ENCODE measurements at places on chromosomes 4 and X. TPM values are rescaled to one million over a fixed set of nuclear protein-coding genes. Genes with fewer than 3 reads are reported as not detected.

Gene PGAM4
- not detected for total RNA-seq

- peak overlapping the region; percentile 75 for H3K4me3 ChIP-seq
- peak overlapping the region; percentile 91 for H3K27ac ChIP-seq
- no peaks in the 10 kb centered on the region for H3K27me3 ChIP-seq
- DNase-seq: peak; percentile 6
Observed at GRCh38 chr4:48341776-48342605, 662 bp downstream of the SLAIN2 start.

DNA sequence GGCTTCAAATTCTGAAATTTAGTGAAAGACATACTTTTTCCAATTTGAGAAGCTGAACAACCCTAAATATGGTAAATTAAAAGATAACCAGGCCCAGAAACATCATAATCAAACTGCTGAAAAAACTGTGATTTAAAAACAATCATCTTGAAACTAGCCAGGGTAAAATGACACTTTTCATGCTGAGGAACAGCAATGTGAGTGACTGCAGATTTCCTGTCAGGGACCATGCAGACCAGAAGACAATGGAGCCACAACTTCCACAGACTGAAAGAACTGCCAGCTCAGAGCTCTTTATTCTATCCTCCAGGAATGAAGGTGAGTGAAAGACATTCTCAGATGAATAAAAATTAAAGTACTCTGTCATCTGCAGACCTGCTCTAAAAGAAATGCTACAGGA, 73.3 kb downstream of the NAT8L start:
- H3K27me3 ChIP-seq: no peaks in the 10 kb centered on the region
- no peak overlapping the region for H3K4me3 ChIP-seq
- no peaks in the 10 kb centered on the region for H3K36me3 ChIP-seq
- H3K4me1 ChIP-seq: no peaks in the 10 kb centered on the region

DNA sequence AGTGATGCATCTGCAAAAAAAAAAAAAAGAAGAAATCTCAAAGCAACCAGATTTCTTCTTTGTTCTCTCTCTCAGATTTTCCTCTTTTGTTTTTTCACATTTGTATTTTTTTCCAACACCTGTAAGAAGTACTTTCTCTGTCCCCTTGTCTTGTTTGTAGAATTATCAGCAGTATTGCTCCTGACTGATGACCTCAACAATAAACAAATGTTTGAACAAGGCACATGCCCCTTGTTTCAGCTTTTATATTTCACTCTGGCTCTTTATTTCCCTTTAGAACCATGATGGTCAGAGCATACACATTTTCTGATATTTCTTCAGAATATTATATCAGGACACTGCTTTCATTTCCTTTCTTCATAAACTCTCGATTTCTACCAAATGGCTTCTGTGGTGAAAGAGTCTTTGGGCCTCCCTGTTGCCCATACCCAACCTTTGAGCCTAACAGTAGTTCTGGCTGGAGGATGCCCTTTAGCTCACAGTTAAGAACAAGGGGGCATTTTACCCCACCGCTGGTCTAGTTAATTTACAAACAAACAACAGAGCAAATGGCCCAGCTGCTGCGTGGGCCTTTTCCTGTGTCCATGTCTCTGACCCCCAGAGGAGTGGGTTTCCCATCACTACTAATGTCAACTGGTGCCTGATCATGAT, 142.5 kb upstream of the SMAD1 start:
- no peak overlapping the region for H3K4me3 ChIP-seq
- no peaks in the 10 kb centered on the region for H3K36me3 ChIP-seq

- H3K36me3 ChIP-seq: no peaks in the 10 kb centered on the region
- peak overlapping the region; percentile 74 for H3K27ac ChIP-seq
Observed at GRCh38 chr4:40299811-40300292, 35.3 kb upstream of the CHRNA9 start.

GRCh38 chr4:83381173-83381572, 46.5 kb upstream of the HPSE start:
- no peaks in the 10 kb centered on the region for H3K4me1 ChIP-seq
- H3K27me3 ChIP-seq: no peaks in the 10 kb centered on the region
- no peak for DNase-seq
- no peak overlapping the region for H3K27ac ChIP-seq
- no peaks in the 10 kb centered on the region for H3K36me3 ChIP-seq

DNA sequence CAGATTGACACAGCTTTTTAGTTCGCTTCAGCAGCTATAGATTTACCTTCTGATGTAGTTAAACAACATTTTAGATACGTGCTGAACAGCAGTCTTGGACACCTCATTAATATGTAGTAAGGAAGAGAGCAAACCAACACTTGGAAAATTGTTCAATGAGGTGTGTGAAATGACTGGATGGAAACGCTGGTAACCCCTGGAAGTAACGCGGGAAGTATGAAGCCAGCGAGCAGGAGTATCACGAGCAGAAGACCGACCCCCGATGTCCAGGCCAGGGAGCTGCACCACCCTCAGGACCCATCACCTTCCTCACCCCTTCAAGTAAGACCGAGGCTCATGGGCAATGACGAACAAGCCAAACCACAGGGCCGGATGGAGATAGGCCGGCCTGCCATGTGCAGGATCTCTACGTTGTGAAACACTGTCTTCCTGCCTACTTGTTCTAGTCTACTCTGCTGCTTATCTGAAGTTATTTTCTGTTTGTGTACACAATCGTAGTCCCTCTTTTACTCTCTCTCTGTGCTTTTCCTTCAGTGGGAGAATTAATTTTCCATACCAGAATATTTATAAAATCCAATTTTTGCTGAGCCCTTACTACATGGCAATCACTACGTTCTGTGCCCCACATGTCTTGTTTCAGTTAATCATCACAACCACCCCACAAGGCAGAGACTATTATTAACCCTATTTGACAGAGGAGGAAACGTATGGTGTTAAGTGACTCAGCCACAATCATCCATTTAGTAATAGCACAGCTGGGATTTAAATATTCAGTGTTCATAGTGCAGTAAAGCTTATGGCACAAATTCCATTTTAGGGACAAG, 221.7 kb downstream of the APBB2 start:
- no peak for DNase-seq
- no peak overlapping the region for H3K27ac ChIP-seq
- no peaks in the 10 kb centered on the region for H3K27me3 ChIP-seq
- no peaks in the 10 kb centered on the region for H3K4me1 ChIP-seq
- no peaks in the 10 kb centered on the region for H3K36me3 ChIP-seq
- no peak overlapping the region for H3K4me3 ChIP-seq

All from naive thymus-derived CD4-positive, alpha-beta T cell (primary cell).